ENCODE measurements at places on chromosomes 11 and 22.
A peak's percentile ranks its signal among the peaks of the same experiment; 100 is the strongest.

- DNase-seq = no peak
Observed at GRCh38 chr11:102900346-102900745, 25.6 kb upstream of the MMP12 start.

DNA sequence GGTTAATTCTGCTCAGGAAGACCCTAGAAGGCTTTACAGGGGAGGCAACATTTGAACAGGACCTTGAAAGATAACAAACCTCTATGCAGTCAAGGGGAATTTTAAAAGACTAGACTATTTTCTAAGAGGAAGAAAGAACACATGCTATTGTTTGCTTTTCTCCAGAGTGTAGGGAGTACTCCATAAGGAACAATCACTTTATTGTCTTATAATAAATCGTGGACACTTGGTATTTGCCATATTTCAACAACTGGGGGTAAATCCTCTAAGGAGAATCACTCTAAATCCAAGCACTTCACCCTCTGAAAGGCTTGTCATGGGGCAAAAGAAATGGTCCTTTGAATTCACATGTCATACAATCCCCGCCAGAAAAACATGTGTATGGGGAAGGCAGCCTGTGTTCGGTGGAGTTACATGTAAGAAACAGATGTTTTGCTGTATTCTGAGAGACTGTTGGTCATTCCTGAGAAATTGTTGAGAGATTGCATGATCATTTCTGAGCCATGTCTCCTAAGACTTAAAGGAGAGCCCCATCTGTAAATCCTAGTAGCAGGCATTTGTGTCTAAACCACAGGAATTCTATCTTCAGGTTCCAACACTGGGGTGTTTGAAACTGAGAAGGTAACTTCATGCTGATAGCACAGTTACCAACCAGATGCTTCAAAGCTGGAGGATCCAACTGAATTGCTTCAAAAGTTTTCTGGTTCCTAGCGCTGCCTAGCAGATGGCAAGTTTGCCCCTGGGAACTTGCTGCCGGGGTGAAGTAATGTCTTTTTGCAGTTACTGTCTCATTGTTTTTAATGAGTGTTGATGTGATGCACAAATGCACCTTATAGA lies 66.8 kb downstream of the FZD4 start:
- DNase-seq = no peak

DNA sequence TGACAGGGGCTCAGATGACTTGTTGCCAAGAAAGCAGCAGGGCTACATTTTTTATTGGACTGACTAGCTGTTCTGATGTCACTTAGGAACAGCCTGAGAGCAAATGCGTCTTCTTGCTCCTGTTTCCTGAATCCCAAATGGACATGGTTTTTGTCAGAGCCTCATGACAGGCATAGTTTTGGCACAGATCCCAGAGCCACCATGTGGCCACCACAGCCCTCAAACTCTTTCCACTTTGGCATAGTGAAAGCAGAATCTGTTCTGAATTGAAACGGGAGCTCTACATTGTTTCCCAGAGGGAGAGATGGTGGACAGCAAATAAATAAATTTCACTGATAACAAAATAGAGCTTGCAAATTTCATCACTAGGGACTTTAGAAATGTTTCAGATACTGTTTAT lies 222.2 kb downstream of the C11orf87 start:
- DNase-seq = peak; percentile 7

GRCh38 chr22:38700270-38700788 lies 414 bp downstream of the JOSD1 start:
- peak; percentile 46 for DNase-seq

- DNase-seq = no peak
Observed at GRCh38 chr22:45709866-45710265, 38.2 kb downstream of the ATXN10 start.

GRCh38 chr11:110712659-110713448 lies 617 bp upstream of the ARHGAP20 start:
- peak; percentile 42 for DNase-seq

DNA sequence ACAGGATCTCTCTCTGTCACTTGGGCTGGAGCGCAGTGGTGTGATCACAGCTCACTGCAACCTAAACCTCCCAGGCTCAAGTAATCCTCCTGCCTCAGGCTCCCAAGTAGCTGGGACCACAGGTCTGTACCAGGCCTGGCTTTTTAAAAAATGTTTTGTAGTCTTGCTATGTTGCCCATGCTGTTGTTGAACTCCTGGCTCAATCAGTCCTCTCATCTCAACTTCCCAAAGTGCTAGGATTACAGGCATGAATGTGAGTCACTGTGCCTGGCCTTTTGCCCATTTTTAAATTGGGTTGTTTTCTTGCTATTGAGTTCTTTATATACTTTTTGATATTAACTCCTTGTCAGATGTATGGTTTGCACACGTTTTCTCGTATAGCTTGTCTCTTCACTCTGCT lies 33.0 kb upstream of the PITPNB start:
- DNase-seq = no peak

- DNase-seq = no peak
Observed at GRCh38 chr11:128345316-128345715, 242.0 kb downstream of the ETS1 start.

- DNase-seq = peak; percentile 90
Observed at GRCh38 chr11:123654566-123655081, at the start of gene SCN3B. SCN3B (minus strand) TSS chr11:123654624; CDS start chr11:123653801, 823 bp downstream.

Measured in mesendoderm (in vitro differentiated cells).